Fibroblast of lung (primary cell): ENCODE measurements at places on chromosomes 16 and 17. TPM values are rescaled to one million over a fixed set of nuclear protein-coding genes. Genes with fewer than 3 reads are reported as not detected.

Gene SOST
- total RNA-seq: not detected in 2 replicates

Gene EXOC7
- 76.8 and 88.8 TPM in 2 replicates for total RNA-seq

Gene RAC3
- 5.6 and 6.6 TPM in 2 replicates for total RNA-seq

Gene CACNB1
- total RNA-seq: 2.3 and 5.9 TPM in 2 replicates

Gene MMP2
- total RNA-seq: 1,311 and 1,457 TPM in 2 replicates

Gene TP53
- total RNA-seq: 23.0 and 24.7 TPM in 2 replicates

Gene PDILT
- not detected in 2 replicates for total RNA-seq

Gene FSCN2
- total RNA-seq: 1.5 and 2.0 TPM in 2 replicates

Gene TEKT3
- 0.33 and 0.77 TPM in 2 replicates for total RNA-seq
